WTC11 (cell line): ENCODE measurements at places on chromosomes 7 and 10.

DNA sequence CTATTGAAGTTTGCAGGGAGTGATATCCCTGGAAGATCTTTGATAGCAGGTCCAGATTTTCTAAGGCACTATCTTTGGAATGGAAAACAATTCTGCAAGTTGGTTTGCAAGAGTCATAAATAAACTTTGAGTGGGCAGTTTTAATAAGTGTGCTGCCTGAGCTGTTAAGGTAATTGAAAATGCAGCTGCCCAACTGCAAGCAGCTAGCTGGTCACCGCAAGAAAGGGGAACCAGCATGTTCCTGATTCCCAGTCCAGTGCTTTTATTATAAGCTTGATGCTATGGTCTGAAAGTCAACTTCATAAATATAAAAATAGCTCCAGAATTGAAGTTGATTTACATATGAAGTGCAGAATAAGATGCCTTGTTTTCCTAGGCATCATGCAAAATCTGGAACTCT, 308.4 kb downstream of the ZNF248 start:
- DNase-seq, result no peak

- DNase-seq, result no peak
Observed at GRCh38 chr10:11863353-11864109, 40.4 kb downstream of the PROSER2 start.

DNA sequence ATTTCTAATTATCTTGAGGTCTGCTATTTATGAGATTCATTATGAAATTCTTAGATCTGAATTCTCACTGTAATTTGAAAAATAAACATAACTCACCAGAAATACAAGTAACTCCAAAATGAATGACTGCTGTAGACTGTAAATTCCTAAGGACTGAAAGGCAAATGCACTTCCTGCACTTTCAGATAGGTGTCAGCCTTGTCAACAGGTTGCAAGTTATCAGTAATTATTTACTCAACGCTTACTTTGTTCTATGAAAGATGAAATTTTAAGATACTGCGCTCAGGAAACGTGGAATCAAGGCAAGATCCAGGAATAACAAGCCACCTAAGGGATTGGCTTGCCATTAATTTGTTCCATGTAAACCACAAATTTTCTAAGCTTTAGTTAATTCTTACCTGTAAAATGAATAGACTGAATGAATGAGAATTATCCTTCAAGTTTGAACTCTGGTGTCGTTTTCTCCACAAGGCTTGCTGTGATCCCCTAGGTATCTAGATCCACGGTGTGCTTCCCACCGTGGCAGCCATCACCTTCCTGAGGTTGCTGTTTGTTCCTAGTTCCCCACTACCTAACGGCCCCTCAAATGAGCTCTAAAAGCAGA, 12.6 kb downstream of the DHX32 start:
- no peak for DNase-seq

DNA sequence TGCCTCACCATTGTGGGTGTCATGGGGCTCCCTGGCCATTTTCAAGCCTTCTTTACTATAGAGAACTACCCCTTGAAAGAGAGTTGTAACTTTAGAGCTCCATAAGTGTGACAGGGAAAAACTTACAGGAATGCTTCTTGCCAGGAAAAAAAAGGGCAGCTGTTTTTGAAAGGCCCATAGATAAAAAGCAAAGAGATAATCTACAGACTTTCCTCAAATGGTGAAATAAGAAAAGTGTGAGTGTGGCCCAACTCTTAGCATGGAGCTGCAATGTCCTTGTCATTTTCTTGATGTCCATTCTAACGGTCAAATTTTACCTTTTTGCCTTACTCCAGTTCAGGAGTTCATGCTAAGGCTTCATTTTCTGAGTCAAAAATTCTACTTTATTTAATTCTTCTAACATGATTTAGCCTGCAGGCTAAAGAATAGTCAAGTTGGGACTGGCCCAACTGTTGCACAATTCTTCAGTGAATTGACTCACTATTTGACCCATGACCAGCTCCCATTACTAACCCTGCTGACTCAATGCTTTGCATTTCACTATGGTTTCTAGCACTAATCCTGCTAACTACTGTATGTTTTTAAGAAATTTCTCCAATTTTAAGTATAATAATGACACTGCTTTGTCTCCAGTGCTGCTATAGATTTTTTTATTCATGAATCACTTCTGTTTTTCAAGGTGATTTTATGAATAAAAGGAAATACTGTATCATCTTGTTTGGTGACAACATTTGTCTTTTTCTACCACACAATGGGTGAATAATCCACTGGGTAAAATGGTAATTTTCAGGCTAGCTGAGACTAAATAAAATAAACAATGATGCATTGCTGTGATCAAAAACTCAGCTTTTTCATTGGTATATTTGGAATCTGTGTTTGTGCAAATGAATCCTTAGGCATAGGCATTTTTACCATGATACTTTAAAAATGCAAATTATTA, 41.4 kb upstream of the SGCE start:
- DNase-seq, result no peak

DNA sequence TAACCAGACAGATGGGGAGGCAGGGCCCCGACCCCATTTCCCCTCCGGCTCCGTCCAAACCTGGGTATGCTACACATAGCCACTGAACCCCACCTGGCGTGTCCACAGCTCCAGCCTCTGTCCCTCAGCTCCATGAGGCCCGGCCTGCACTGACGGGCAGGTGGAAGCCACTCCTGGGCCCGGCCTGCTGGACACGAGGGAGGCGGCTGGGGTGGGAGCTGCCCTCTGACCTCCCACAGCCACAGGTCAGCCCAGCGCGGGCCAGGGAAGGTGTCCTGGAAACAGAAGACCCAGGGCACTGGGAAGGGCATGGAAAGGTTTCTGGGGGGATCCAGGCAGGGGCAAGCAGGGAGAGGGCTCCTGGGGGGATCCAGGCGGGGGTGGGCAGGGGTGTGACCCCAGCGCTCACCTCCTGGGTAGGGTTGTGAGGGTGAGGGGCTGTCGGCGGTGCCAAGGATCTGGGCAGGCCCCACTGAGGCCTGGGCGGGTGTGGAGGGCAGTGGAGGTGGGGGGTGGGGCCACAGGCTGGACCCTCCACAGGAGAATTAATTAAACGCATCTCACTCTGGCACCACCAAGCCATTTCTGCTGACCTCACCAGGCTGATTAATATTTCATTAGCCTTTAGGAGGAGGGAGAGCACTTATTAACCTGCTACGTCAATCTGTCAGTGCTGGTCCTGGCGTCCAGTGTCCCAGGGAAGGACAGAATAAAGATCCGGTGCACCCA, 108.9 kb downstream of the UNCX start:
- no peak for DNase-seq

DNA sequence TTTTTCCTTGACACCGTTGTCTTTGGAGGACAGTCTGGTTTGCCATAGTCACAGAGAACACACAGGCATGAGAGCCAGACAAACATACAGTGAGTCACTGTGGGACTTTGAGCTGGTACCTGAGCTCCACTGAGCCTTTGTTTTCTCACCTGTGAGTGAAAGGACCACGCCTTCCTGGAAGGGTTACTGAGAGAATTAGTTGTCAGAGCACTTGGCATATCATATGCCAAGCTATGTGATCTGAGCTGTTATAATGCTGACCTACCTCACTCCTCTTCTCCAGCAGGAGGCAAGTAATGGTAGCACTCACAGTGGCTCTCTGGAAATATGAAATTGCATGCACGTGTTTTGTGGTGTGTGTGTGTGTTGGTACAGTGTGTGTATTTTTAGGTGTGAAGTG, 59.7 kb downstream of the CXCL12 start:
- no peak for DNase-seq

DNA sequence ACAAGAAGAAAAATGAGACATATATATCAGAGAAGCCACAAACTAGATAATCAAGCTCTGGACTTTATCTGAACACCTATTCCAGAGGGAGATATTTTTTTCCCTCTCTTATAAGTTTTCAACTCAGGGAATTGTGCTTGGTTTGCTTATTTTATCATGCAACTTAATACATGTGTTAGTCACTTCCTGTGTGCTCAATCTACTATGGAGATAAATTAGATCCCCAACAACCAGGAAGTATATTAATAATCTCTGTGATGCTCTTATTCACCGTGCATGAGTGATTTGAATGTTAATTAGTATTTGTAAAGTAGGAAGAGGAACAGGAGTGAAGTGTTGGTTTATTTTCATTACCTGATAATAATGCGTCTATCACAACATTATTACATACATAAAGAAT, 38.8 kb upstream of the ZNF365 start:
- DNase-seq, result no peak

- peak; percentile 95 for DNase-seq
Observed at GRCh38 chr10:71840177-71840957, 10.7 kb downstream of the PSAP start.

DNA sequence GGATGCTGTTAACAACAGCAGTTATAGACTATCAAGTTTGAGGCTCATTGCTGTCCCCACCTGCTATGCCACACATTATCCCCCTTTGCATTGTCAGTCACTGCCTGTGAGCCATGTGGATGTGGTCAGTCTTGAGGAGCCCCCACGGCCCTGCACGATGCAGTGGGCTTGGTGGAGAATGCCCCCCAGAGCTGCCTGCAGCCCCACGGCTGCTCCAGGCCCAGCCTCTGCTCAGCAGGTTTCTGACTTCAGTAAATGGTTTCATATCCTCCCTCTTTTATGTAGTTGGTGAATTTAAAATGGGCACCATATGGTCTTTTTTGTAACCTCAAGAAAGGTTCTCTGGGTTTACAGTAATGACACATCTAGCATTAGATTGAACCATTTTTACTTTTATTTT, 164.1 kb downstream of the EBF3 start:
- DNase-seq, result no peak

GRCh38 chr7:12370249-12370648, 33.4 kb downstream of the VWDE start:
- no peak for DNase-seq

GRCh38 chr10:112429654-112430230, 17.0 kb downstream of the ZDHHC6 start:
- DNase-seq, result no peak
